ENCODE measurements at places on chromosomes 7 and 10.

DNA sequence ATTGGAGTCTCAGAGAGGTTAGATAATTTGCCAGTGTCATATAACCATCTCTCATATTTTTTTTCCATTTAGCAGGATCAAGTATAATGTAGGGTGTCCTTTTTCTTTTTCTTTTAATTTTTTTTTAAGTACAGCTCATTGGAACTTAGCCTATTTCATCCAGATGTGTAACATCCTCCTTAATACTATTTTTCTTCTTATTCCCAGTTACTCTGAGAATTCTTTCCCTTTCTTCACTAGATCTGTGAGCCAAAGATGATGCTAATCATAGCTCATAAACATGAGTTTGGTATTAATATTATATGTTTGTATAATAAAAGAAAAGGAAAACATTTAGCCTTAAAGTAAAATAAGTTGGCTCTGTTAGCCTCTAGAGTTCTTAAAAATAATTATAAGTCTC is 32.8 kb downstream of the PPP1R9A start:
- DNase-seq = no peak

GRCh38 chr10:34804306-34804705 is 10.8 kb downstream of the PARD3 start:
- no peak for DNase-seq

DNA sequence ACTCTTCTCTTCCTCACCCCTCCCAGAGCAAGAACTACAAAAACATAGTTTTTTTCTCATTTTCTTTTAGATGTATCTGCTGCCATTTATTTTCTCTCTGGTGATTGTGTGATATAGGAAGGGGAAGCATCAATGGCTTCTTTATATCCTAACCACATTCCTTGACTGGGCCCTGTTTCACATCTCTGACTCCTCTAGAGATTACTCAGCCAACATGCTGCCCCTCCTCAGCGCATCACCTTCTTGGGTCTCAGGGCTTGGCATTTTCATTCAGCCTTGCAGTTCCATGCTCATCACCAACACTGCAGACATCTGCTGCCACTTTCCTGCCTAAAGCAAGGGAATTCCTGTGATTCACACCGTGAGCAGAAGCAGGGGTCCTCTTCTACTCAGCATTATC is 705.5 kb downstream of the AUTS2 start:
- no peak for DNase-seq

- DNase-seq = no peak
Measured at GRCh38 chr7:36736899-36737211, 12.6 kb upstream of the AOAH start.

GRCh38 chr7:23404546-23405239 is 65.6 kb downstream of the IGF2BP3 start:
- DNase-seq = peak; percentile 23

DNA sequence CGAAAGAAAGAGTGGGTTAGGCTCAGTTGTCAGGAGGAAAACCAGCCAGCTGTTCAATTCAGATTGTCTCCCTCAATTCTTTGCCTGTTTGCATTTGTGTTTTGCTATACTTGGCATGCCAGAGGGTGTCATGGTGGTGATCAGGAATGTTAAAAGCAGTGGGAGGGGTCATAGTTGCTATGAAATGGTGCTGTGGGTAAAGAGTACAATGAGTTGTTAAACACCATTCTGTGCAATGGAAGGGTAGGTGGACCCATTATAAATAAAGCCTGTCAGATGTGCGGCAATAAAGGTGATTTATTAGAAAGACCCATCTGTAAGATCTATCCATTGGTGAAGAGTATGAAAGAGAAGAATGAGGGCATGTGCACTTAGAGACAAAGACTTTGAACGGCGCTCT is 82.2 kb downstream of the MRPL32 start:
- peak; percentile 12 for DNase-seq

DNA sequence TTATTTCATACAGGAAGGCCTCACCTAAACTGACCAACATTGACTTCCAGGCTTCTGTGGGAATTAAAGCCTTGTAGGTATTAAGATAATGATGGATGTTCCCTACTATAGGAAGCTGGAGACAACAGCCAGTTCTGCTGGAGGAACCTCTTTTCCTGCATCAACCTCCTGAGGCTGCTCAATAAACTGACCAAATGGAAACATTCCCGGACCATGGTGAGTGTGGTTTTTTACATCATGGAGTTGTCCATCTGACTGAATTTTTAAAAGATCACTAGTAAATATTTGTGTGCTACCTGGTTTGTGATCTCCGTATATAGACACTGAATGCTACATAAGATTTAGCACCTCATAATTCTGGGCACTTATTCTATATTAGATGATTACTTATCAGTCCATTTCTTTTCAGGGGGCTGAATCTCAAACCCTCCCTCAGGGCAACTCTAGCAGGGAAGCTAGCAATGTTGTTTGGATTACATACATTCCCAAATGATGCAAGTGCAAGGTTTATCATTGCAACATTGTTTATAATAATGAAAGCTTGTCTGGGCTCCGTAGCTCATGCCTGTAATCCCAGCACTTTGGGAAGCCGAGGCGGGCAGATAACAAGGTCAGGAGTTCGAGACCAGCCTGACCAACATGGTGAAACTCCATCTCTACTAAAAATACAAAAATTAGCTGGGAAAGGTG is 21.5 kb upstream of the SMKR1 start:
- no peak for DNase-seq

DNA sequence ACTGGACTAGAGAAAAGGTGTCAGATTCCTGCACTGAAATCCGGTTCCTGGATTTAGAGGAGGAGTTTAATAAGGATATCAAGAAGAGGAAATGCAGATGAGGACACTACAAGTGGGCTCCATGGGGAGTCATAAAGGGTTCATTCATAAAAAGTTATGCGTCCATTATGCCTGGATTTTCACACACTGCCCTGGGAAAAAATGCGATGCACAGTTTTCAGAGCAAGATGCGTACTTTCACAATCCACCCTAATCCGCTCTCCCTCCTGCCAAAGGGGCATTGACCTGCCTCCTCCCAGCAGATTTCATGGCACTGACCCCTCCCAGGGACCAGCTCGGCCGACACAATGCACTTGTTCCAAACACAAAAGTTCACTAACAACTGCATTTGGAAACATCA is 42.2 kb upstream of the OPALIN start:
- peak; percentile 18 for DNase-seq

DNA sequence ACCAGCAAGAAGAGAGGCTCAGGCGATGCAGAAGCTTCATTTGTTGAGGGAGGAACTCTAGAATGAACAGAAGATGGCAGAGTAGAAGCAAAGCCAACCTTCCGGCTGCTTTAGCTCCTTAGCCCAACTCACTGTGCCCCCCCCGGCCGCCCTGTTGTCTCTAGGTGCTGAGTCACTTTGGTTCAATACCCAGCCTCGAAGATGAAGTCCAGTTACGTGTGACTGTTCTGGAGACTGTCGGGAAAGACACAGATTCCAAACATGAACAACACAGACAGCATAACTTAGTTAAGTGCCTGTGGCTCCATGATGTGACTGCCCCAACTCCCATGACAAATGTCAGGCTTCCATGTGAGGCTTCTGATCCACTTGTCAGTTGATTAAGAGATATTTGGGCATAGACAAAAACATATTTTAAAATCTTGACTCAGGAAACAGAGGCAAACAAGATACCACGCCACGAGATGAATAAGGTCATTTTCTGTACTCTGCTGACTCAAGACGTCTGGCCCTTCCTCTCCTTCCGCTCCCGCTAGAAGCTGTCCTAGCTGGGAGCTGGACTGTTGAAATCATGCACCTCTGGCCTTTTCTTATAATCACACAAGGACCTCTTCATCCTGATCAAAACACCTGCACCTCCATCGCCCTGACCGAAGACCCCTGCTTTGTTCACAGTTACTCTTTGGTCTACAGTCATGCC is 199.3 kb downstream of the FRMD4A start:
- DNase-seq = no peak

DNA sequence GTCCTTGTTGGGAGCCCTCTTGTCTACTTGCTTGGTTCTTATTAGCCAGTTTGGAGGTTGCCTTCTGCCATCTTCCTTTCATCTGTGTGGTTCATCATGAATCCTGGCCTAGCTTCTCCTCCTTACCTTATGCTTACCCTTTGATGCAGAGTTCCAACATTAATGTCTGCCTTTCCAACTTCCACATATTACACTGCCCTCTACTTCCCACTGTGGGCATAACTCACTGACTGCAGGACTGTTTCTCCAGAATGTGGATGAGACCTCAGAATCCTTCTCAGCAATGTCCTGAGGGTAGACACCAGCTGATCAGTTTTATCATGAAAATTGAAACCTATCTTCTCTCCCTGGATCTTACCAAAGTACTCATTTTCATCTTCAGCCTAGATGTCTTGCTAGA is 491.0 kb downstream of the LRMDA start:
- peak; percentile 7 for DNase-seq

- DNase-seq = no peak
Measured at GRCh38 chr10:1551636-1552338, 185.5 kb downstream of the ADARB2 start.

- DNase-seq = peak; percentile 81
Measured at GRCh38 chr10:132001238-132001972, 19.7 kb upstream of the BNIP3 start.

GRCh38 chr10:132690401-132690800 is 95.5 kb downstream of the NKX6-2 start:
- DNase-seq = no peak

GRCh38 chr7:116436305-116436826 is 63.2 kb upstream of the CAV2 start:
- no peak for DNase-seq

GRCh38 chr7:98855610-98856422 is 14.0 kb downstream of the TMEM130 start:
- DNase-seq = no peak

- no peak for DNase-seq
Measured at GRCh38 chr10:104807581-104808310, 166.7 kb downstream of the SORCS3 start.

- DNase-seq = peak; percentile 47
Measured at GRCh38 chr7:31408140-31408729, 67.7 kb upstream of the NEUROD6 start.

DNA sequence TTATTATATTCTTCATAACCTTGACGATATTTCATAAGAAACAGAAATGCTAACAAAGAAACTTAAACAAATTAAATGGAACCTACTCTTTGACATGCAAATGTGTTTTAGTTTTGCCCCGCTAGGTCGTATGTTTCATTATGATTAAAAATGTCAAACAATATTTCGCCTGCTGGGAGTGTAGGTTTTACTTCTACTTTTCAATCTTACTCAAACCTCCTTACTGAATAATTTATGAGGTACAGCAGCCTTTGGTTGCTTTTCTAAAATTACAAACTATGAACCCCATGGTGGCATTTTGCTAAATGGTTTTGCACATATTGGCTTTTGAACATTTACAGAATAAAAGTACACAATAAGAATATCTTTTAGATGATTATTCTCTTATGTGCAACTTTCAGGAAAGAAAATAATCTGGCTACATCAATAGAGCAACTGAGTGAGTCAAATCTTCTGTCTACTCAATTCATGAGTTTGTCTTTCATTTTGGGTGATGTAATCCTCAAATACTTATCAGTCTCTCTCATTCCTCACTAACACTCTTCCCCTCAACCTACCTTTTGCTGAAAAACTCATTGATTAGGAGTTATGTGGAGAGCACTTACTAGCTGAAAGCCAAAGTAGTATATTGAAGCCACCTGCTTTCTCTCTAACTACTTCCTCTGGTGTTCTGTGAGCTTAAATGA is 1226.4 kb downstream of the XPNPEP1 start:
- DNase-seq = no peak

- no peak for DNase-seq
Measured at GRCh38 chr10:117884592-117884991, 162.1 kb downstream of the RAB11FIP2 start.

- DNase-seq = peak; percentile 79
Measured at GRCh38 chr7:17773289-17773626, 167.0 kb downstream of the SNX13 start.

DNA sequence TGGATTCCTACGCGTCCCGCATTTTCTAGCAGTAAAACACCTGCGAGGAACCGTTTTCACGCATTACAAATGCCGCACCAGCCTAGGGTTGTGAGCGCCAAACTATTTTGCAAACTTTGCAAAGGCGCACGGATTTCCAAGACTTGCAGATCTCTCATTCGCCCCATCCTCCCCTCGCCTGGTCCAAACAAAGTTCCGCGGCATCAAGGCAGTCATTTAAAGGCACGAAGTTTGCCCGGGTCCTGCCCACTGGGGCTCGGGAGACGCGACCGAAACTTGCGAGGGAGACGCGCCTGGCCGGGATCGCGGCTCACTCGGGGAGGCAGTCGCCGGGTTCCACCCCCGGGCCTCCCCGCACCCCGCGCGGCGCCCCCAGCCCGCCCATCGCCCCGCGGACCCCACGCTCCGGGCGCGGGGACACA is 613 bp downstream of the USP6NL start:
- DNase-seq = peak; percentile 27

DNA sequence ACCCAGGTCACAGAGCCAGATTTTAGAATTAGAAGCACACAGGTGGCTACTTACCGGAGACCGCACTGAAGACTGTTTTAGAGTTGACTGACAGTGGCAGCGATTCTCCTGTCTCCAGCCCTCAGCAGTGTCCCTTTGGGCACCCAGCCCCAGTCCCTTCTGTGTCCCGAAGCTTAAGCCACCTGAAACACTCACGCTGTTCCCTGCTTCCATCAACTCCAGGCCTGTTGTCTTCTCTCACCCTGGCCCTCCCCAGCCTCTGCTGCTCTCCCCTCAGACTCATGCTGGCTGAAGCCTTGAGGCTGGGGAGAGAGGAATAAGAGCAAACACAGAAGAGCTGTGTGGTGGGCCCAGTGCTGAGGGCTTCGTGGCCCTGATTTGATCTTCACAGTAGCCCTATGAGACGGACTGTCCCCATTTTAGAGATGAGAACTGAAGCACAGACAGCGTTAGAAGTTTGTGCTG is 10.6 kb downstream of the SAP25 start:
- no peak for DNase-seq

GRCh38 chr10:133058331-133059092 is 29.2 kb upstream of the ADGRA1 start:
- DNase-seq = no peak

DNA sequence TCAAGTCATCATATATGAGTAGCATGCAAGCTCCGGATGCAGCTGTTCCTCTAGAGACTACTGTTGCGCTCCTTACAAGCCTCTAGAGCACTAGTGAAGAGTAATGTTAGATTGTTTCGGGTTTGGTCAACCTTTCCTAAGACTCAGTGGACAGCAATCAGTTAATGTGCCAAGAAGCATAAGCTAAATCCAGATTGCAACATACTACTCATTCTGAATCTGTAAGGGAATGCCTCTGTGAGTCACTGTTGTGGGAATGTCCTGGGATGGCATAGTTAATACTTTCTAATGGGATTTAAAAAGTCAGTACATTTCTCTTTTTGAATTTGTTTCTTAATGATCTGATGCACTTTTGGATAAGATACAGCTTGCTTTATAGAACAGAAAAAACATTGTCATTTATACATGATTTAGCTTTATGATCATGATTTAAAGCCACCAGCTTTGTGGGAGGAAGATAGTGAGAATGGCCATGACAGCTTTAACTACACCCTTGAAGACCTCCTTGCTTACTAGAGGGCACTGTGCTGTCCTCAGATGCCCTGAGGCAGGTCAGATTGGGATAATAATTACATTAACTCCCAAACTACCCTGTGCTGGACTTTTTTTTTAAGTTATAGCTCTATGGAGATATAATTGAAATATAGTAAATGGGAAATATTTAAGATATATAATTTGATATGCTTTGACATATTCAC is 138.4 kb downstream of the SDK1 start:
- no peak for DNase-seq

- no peak for DNase-seq
Measured at GRCh38 chr10:97532935-97533671, 34.4 kb downstream of the UBTD1 start.
